ENCODE measurements at places on chromosomes 13 and 19.

DNA sequence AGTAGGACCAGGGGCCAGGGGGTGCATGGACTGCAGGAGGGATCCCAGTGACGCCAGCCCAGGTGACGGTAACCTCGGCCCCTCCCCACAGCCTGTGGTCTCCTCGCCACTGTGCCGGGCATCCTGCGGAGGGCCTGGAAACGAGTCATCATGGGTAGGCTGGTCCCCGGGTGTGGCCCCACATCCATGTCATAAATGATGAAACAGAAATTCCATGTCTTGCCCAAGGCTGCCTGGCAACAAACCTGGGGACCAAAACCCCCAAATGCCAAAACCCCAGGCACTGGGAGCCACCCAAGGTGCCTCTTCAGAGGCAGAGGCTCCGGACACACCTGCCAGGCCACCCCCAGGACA lies 20.9 kb downstream of the MAP2K2 start:
- peak; percentile 7 for DNase-seq

GRCh38 chr19:48444129-48444935 lies 1.5 kb upstream of the GRWD1 start:
- no peak for DNase-seq

DNA sequence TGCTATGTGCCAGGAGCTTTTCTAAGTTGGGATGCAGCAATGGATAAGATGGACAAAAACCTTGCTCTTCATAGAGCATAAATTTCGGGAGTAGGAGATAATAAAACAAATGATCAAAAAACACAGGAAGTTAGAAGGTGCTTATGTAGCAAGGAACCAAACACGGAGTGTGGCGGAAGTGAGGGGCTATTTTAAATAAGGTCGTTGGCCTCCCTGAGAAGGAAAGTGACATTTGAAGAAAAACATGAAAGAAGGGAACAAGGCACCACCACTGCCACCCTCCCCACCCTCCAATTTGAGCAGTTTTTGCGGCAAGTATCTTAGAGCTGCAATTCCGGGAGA lies 3.2 kb upstream of the GSX1 start:
- DNase-seq, result no peak

DNA sequence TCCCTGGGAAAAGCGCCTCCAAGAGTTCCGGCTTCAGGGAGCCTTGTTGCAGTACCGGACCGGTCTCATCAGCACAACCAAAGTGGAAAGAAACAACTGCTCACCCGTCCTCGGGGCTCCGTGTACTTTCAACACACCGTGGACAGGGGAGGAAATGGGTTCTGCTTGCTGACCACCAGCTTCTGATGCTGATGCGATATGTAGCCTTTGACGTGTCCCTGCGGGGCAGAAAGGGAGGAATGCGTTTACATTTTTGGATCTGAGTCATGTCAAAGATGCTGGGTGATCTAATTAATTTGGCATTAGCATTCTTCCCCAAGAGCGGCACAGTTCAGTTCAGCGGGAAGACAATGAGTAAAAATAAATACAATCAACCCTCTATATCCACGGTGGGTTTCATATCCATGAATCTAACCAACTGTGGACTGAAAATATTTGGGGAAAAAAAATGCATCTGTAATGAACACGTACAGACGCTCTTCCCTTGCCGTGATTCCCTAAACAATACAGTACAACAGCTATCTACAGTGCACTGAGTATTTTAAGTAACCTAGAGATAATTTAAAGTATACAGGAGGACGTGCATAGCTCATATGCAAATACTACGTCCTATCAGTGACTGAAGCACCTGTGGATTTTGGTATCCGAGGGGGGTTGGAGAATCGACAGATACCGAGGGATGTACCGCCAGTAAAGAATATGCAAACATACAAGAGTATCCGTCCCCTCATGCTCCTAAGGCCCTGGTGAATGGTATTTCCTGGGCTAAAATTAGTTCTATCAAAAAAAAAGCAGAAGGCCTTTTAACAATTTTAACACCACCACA lies 19.8 kb downstream of the PROZ start:
- DNase-seq, result peak; percentile 89

DNA sequence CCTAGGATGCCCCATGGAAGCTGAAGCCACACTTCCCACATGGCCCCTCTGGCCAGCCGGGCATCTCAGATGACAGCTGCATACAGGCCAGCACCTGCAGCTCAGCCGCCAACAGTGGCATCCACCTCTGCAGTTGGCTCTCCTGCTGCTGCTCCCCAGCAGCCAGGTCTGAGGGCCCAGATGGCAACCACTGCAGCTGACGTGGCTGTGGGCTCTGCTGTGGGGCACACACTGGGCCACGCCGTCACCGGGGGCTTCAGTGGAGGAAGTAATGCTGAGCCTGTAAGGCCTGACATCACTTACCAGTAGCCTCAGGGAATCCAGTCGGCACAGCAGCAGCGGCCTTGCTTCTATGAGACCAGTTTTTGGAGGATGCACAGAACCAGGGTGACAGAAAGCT lies 45.3 kb upstream of the LSM14A start:
- DNase-seq, result no peak

- no peak for DNase-seq
These were observed 27.5 kb upstream of the OBI1 start for GRCh38 chr13:78686461-78686860.

DNA sequence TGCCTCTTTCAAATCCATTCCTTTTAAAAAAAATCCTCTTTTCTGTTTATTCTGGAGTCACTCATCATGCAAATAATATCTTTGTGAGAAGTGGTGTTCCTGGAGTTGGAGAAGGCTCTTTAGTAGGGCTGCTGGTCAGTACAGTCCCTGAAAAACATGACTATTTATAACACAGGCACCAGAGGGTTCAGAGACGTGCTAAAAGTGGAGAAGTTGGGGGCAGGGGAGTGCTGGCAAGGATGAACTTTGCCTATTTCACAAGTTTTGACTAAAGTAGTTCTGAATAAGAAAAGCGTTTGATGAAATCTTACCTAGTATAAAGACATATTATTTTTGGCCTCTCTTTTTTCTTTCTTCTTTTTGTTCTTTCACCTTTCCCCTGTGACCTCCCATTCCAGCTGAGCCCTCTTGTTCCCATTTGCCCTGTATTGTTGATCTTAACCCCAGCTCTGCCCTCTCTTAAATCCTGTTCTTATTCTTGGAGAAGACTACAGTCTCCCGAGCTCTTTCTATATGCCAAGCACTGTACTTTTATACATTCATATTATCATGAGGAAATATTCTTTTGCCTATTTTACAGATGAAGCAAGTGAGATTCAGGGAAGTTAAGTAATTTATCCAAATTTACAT lies 129.1 kb downstream of the TM9SF2 start:
- DNase-seq, result no peak

DNA sequence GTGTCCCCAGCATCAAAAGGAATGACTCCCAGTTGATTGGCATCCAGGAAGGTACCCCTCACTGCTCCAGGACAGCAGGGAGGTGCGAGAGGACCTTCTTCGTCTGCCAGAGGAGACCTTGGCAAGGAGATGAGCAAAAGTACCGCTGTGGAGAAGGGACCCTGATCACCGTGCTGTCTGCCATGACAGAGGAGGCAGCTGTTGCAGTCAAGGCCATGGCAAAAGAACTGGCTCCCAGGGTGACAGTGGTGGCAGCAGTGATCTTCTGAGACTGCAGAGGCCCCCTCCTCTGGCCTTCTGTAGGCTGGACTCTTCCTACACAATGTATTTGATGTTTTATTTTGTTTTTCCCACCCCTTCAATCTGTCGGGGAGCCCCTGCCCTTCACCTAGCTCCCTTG lies 32.0 kb downstream of the NKPD1 start:
- DNase-seq, result no peak

- DNase-seq, result no peak
These were observed 716 bp downstream of the SH2D3A start for GRCh38 chr19:6766357-6767080.

GRCh38 chr19:16875584-16876555 lies 12.9 kb upstream of the F2RL3 start:
- no peak for DNase-seq

DNA sequence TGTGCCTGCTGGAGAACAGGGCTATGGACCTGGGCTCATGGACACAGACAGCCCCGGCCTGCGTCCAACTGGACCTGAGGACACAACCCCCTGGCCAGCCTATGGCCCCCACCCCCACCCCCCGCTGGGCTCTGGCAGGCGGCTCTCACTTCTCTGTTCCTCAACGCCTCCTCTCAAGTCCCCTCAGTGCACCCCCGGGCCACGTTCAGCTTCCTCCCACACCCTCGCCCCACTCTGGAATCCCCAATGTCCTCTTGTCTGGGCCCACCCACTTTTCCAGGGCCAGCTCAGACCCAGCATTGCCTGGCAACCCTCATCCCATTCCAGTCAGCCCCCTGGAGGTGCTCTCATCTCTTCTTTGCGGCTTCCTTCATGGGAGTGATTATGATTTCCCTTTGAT lies 130.2 kb upstream of the SPACA7 start:
- DNase-seq, result no peak

GRCh38 chr19:17112700-17113099 lies 37.1 kb downstream of the MYO9B start:
- no peak for DNase-seq

- DNase-seq, result peak; percentile 90
These were observed 193.6 kb downstream of the KCNRG start for GRCh38 chr13:50208826-50209335.

DNA sequence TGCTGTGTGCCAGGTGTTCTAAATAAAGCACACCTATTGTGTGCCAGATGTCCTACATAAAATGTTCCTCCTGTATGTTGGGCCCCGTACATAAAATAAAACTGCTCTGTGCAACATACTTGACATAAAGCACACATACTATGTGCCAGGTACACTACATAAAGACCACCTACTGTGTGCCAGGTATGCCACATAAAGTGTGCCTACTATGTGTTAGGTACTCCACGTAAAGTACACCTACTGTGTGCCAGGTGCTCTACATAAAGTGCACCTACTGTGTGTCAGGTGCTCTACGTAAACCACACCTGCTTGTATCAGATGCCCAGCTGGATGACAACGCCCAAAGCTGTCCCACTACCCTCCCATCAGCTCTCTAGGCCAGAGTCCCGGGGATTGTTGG lies 5.8 kb upstream of the OR10H5 start:
- no peak for DNase-seq

DNA sequence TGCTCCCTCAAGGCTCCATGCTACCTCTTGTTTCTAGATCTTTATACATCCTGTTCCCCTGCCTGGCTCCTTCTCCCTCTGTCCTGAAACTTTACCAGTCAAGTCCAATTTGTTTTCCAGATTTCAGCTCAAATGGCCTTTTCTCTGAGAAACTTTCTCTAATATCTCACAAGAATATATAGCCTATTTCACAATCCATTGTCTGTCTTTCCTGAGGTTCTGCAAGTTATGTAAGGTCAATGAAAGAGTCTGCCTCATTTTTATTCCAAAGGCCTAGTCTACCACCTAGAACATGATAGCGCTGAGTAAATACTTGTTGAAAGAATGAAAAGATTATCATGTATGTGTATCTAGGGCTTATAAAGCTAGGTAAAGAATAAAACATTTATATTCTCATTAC lies 348.8 kb downstream of the SPRY2 start:
- peak; percentile 26 for DNase-seq

DNA sequence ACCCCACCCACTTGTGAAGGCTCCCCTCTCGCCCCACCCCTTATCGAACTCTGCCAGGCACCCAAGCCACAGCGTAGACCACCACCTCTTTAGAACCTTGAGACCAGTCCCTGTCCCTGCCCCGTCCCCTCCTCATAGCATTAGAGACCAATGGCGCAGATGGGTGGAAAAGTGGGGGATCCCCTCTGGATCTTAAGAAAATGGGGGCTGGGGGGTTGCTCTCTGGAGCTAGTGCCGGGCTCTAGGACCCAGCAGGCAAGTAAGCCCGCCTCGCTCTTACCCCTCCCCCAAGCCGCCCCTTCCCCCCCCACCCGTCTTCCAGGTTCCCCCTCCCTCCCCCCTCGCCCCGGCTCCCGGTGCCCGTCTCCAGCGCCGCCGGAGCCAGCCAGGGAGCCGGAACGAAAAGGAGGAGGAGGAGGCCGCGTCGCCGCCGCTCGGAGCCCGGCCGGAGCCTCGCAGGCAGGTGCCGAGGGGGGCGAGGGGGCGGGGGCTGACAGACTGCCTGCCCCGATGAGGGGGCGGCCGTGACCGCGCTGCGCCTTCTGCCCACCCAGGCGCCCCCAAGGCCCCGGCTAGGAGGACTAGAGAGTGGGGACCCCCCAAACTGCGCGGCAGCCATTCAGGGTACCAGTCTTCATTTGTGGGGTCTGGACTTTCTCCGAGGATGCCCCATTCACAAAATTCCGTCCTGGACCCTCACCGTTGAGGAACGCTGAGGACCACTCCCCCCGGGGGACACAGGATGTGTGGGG lies at the start of gene SPRED3:
Gene SPRED3, plus strand, starts transcription at position 349 of the 752 bp plus-strand sequence. CDS start 1,606 bp downstream, outside the sequence.
- DNase-seq, result peak; percentile 68

- peak; percentile 72 for DNase-seq
These were observed 1.4 kb upstream of the ZMYM5 start for GRCh38 chr13:19864746-19865309.

DNA sequence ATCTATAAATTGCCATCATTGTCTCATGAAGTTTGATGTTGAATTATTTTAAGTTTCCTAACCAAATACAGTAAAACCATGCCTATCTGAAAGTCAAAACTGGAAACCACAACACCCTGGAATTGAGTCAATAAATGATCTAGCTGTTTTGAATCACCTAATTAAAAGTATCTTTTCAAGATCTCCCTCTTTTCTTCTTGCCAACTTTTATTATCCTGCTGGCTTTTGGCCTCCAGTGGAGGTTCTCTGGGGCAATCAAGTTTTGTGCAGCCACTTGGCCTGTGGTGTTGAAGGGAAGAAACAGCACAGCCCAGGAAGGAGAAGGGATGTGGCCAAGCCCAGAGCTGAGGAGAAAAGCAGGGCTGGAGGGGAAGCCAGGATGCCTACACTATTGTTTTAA lies 255.4 kb downstream of the COG6 start:
- no peak for DNase-seq

- peak; percentile 69 for DNase-seq
These were observed 46.6 kb upstream of the SLC15A1 start for GRCh38 chr13:98798849-98799645.

DNA sequence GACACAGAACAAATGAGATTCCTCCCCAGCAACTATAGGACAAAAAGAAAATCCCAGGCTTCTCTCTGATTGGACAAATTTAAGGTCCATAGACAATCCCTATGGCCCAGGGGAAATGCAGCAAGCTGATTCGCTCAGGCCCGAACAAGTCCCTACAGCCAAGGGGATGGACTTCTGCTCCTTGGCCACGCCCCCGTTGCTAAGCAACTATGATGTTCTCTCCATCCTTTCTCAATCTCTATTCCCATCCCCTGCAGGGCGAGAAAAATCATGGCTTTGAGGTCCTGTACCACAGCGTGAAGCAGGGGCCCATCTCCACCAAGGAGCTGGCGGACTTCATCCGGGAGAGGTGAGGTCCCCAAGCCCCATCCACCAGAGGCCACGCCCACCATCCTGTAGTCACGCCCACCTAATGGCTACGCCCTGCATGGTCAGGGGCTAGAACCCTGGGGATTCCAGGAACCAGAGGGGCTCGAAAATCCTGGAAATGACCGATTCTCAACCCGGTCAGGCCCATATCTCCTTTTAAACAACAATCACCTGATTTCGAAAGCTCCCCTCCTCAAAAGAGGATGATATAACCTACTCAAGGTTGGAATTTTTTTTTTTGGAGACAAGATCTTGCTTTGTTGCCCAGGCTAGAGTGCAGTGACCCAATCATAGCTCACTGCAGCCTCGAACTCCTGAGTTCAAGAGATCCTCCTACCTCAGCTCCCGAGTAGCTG lies 11.4 kb downstream of the FCHO1 start:
- DNase-seq, result peak; percentile 92
